ENCODE measurements at places on chromosomes 16 and 17. TPM values are rescaled to one million over a fixed set of nuclear protein-coding genes. Genes with fewer than 3 reads are reported as not detected.
A peak's percentile ranks its signal among the peaks of the same experiment; 100 is the strongest.

DNA sequence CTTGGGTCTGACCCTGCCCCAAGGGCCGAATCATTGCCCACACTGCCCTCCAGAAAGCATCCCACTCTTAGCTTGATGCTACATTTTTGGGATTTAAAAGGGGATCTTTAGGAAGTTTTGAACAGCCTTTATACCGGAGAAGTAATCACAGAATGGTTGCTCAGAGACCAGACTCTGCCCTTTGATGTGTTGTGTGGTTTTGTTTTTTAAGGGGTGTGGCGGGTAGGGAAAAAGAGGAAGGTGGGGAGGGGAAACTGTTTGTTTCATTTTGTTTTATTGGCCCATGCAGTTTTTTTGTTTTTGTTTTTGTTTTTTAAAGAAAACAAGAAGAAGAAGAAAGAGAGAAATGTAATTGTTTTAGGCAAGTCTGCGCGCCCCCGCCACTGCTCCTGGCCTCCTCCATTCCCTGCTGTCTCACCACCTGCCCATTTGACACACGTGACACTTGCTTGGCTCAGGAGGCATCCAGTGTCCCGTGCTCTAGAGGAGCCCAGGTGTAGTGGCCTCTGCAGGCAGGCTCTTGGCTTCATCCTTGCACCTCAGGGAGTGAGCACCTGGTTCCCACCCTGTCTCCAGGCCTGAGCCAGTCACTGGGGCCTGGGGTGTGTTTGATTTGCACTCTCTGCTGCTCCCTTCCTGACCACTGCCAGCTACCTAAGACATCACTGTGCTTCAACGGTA, 35.7 kb downstream of the GNAO1 start:
- no peak for DNase-seq

GRCh38 chr17:42132941-42133340, 10.3 kb downstream of the HSPB9 start:
- peak; percentile 77 for DNase-seq

DNA sequence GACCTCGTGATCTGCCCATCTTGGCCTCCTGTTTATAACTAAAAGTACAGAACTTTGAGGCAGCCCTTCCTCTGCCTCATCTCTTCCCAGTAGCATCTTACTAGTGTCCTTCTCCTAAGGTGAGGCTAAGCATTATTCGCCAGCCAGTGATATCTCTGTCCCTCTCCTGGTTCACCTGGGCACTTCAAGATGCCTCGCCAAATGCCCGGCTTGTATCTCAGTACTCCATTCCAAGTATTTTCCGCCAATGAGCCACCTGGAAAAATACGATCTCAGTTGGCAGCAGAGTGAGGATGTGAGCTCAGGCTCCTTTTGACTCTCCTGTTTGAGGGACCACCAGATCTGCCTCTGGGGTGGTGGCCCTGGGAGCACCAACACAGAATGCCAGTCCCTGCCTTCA, 25.9 kb upstream of the WSCD1 start:
- no peak for DNase-seq

DNA sequence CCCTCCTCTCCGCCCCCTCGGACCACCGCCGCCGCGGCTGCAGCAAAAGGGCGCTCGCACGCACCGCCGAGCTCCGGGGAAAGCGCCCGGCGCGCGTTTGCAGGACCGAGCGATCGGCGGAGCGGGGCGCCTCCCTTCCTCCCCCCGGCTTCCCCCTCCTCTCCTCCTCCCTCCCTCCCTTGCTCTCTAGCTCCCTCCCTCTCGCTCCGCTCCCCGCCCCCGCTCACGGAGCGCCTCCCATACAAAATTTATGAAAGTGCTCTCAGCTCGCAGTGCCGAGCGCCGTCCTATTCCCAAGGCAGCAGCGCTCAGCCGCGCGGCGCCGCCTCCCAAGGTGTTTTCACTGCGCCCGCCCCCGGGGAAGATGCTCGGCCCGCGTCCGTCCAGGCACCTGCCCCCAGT, at the start of gene RTN4RL1:
Gene RTN4RL1 (minus strand): TSS at position 115 of the 402 bp plus-strand sequence. CDS start 469 bp downstream, outside the sequence.
- peak; percentile 62 for DNase-seq

GRCh38 chr17:76141212-76142038, at the start of gene FOXJ1:
TSS of gene FOXJ1 (minus strand) at chr17:76141245. CDS start at chr17:76140395, 850 bp downstream.
- DNase-seq, result peak; percentile 92

GRCh38 chr16:2092256-2092620, 43.5 kb downstream of the PKD1 start:
- peak; percentile 90 for DNase-seq

DNA sequence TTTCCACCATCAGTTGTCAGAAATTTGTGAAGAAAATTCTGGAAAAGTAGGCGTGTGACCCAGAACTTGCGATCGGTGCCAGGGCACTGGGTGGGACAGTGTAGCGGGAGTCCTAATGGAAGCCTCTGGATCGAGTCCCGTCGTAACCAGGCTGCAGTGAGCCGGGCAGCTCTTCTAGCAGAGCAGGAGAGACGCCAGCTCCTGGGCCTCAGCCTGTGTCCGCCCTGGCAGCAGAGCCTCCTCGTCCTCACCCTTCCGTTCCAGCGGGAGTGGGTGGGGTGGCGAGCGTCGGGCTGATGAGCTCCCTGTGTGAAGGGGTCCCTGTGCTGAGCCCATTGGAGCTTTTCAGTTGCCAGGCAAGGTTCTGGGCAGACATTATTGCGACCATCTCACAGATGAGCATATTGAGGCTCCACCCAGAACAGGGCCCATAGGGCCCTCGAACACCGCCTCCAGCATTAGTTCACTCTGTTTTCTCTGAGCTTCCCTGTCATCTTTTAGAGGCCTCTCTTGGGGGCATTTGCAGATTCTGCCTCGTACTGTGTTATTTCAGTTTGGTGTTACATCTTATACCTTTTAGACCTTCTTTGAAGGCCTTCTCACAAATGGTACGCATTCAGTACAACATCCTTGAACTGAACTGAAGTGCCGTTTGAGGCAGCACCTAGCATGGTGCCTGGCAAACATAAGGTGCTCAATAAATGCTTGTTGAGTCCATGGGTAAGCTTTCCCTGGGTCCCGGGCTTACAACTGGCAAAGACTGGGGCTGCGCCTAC, 207.1 kb upstream of the CIBAR2 start:
- DNase-seq, result no peak

DNA sequence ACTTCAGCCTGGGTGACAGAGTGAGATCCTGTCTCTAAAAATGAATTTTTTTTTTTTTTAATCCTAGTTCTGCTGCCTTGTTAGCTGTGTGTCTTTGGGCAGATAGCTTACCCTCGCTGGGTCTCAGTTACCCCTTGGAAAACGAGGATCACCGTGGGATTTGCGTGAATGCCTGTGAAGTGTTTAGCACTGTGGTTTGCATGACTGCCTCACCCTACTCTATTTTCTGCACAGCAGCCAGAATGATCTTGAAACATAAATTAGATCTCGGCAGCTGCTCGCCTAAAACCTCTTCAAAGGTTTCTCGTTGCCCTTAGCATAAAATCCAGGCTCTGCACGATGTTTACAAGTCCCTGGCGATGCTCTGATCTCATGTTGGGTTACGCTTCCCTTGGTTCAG, 71.2 kb upstream of the GRIN2A start:
- DNase-seq, result no peak

DNA sequence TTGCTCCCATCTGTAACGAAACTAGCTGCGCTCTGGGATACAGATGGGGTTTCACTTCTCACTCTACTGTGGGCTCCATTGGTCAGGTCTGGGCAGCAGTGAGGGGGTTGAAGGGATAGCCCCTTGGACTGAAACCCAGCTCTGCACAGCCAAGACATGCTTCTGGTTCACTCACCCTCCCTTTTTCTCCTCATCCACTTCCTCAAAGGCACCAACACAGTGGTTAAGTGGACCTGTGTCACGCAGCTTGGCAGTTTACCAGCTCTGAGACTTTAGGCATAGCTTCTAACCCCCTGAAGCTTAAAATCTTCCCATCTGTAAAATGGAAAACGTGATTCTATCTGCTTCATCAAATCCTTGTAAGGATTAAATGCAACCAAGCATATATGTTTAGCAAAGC, 11.5 kb upstream of the KRT38 start:
- DNase-seq, result no peak

- no peak for DNase-seq
Measured at GRCh38 chr16:3054965-3055733, 8.8 kb downstream of the MMP25 start.

DNA sequence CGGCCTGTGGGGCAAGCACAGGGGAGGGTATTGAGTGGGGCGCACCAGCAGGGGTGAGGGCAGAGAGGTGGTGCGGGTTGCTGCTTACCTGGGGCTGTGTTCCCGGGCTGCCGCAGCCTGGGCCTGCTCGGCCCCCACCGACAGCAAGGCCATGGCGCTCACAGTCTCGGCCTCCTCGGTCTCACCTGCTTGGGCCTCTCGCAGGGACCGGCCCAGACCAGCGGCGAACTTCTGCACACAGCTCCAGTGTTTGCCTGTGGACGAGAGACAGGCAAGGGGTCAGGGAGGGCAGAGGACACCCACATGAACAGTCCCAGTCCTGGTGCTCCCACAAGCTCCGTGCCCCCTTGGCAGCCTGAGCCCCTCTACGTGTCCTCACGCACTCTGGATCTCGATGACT, 7.9 kb downstream of the G6PC3 start:
- DNase-seq, result no peak

Gene LRRC36
- 1.1 TPM for total RNA-seq

Measured in colonic mucosa (tissue), 4 donors.